NT2/D1 (cell line): ENCODE measurements at places on chromosomes 7 and 10.

- no peak for DNase-seq
Measured at GRCh38 chr10:104092749-104093148, 7.1 kb upstream of the COL17A1 start.

GRCh38 chr10:30869566-30869965 lies 162.1 kb downstream of the ZNF438 start:
- no peak for DNase-seq

- DNase-seq, result no peak
Measured at GRCh38 chr7:154672659-154673415, 330.1 kb downstream of the PAXIP1 start.

GRCh38 chr7:417625-417889 lies 102.1 kb downstream of the PDGFA start:
- DNase-seq, result no peak

DNA sequence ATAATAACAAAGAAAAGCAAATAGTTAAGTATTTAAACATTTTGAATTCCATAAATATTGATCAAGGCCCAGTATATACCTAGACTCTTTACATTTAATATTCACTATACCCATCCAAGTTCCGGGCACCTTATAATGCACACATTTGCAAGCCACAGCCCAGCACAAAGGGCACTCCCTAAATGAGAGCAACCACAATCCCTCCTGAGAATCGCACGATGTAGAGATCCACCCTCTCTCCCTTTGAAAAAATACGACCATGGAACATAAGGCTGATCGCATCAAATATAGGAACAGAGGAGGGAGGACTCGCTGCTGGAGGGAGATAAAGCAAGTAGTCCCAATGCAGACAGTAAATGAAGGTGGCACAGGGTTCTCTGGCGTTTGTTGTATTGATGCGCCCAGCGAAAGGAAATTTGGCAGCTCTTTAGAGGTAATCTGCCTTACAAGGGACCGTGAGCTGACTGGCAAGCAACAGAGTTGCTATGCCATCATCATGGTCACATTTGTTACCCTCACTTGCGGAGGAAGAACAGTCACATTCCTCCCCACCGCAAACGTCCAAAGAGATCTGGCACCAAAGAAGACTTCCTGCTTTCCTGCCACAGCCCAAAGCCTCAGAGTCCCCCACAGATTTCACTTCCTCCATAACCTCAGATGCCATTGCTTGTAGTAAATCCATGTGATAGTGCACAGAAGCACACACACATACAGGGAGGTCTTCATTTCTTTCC lies 16.1 kb upstream of the TAS2R40 start:
- DNase-seq, result no peak
